Activated CD4-positive, alpha-beta T cell treated with anti-CD3 and anti-CD28 coated beads for 24 hours (primary cell): ENCODE measurements at places on chromosomes 1 and 21.

DNA sequence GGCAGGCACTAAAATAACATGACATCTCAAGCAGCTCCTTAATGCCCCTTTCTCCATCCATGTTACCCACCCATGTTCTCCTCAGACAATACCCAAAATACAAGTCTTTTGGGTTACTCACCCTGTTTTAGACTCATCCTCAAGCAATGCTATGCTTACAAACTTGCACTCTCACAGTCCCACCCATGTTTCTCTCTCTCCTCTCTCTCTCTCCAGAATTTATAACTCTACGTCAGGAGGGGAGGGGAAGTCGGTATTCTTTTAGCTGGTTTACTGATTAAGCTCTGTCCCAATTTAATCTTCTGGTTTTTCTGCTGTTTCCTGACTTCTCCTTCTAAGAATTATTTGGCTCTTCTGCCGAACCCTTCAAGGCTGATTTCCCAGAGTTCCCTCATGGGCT, 98.0 kb upstream of the NR5A2 start:
- no peak for DNase-seq

GRCh38 chr1:180451504-180451903, 50.9 kb downstream of the ACBD6 start:
- no peak for DNase-seq

DNA sequence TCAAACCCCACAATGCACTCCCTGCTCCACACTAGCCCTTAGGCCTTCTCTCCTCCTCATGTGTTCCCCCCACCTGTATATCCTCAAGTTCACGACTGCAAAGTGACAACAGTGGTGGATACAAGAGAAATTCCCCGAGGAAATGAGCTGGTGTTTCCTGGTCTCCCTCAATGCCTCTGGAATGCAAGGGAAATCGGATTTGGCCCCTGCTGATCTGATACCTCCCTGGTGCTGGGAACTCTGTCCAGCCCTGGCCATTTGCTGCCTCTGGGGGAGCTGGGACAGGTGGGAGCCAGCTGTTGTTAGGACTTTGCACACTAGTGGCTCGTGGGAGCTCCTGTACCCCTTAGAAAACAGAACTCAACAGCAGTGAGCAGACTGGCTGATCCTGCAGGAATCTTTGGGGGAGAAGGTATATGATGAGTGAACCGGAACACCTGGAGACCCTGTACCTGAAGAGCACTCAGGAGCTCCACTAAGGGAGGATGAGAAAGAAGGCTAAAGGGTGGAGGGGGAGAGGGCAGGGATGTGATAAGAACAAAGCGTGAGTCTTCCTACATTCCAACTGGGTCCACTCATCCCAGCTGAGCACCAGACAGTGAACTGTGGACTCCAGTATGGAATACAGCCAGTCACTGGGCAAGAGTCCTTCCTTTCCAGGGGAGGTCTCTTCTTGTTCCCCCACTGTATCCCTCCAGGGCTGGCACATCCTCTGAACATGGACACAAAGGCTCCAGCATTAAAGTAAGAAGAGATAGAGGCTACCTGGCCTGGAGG, 69.3 kb downstream of the PLXNA2 start:
- DNase-seq: no peak

GRCh38 chr1:38061883-38062328, 15.3 kb upstream of the POU3F1 start:
- DNase-seq: no peak

- DNase-seq: no peak
Measured at GRCh38 chr1:219639876-219640577, 27.1 kb upstream of the ZC3H11B start.

GRCh38 chr1:206470692-206471414, 577 bp downstream of the IKBKE start:
- peak; percentile 33 for DNase-seq

DNA sequence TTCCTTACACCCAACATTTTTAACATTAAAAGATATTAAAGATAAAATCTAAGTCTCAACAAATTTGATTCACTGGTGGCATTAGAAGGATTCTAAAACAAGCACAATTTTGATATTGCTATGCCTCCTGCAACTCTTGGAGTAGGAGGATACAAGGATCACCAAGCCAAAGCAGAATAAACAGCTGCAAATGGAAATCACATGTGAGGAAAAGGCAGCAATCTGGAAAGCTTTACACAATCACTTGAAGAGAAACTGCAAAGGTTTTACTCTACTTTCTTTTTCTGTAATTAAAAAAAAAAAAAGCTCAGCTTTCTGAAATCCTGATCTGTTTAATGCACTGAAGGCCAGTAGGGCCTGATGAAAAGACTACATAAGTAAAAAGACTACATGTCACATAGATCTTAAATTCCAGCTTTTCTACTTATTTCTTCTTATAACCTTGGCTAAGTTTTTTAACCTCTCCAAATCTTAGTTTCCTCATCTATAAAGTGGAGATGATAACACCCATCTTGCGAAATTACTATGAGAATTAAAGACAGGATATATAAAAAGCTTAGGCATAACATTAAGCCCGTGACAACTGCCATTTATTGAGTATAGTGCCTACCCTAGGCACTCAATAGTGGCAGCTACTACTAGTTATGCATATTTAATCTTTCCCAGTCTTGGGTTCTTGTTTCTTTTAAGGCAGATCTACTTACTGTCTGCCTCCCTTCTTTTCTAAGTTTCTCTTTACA, 73.5 kb downstream of the EPS15 start:
- no peak for DNase-seq

DNA sequence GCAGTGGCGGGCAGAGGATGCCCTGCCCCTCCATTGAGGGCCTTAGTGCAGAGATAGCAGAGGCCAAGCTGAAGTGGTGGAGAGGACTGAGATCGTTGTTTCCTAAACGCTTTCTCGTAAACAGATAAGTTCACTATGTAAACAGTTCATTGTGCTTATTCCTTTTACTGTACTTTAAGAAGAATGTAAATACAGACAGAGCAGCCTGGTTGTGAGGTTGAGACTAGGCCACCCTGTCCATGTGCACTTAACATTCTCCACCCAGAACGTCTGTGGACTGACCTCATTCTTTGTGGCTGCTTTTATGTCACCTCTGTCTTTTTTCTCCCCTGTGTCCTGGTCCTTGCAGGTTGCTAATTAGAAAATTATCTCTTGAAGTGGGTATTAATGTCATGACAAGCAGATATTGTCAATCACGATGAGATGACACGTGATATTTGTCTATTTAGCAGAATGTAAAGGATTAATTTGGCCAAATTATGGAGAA, 8.5 kb downstream of the CENPS start:
- DNase-seq: no peak

- no peak for DNase-seq
Measured at GRCh38 chr1:208184966-208185654, 59.1 kb downstream of the PLXNA2 start.

GRCh38 chr21:38467374-38467773, 30.9 kb downstream of the ERG start:
- no peak for DNase-seq

- DNase-seq: no peak
Measured at GRCh38 chr1:5708346-5709245, 283.6 kb downstream of the NPHP4 start.

- DNase-seq: no peak
Measured at GRCh38 chr1:41683681-41684500, 199.4 kb upstream of the EDN2 start.

DNA sequence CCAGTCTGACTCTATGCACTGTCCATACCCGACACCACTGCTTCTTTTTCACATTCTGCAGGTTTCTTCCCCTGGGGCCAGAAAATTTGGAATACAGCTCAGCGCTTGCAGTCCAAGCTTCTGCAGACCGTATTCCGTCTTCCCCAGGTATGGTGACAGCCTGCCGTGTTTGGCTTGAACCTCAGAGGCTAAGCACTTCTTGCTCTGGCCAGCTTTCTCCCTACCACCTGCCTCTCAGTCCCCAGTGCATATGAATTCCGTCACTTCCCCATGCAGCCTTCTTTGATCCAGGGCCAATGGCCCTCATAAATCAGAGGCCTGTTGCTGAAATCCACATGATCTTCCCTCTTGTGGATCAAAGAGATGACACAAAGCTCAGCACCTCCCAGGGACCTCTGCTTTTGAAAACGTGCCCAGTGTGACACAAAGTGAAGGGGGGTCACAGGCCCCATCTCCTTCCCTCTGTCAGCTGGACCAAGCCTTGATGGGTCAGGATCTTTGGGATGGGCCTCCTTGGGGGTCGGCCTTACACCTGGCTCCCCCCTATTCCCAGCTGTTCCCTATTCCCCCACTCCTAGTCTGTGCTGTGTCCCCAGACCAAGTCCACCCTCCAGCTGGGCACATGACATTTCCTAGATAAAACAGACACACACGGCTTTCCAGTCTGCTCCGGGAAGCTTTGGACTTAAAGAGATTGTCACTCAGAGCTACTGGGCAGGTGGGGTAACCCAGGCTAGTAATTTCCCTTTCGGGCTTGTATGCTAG, 66.6 kb downstream of the HMGB4 start:
- no peak for DNase-seq

DNA sequence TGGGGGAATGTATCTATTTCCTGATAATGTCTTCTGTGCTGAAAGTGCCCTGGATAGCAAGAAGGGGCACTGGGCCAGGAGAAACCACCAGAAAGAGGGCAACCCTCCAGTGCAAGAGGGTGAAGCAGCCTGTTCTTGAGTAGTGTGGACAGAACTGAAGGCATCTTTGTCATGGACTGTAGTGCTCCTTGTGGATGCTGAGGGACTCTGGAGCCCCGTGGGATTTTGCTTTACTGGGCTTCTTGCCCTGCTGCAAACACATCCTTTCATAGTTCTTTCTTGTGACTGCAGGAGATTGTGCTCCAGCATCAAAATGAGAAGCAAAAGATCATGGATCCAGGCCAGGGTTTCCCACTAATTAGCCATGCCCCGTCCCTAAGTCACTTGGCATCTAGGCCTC, 300.6 kb downstream of the ZNF326 start:
- no peak for DNase-seq
